ENCODE measurements at places on chromosomes 2 and 18. TPM values are rescaled to one million over a fixed set of nuclear protein-coding genes. Genes with fewer than 3 reads are reported as not detected.

HES6 gene
- 3.2 TPM for total RNA-seq

SLC14A1 gene
- total RNA-seq, result 7.3 TPM

DNA sequence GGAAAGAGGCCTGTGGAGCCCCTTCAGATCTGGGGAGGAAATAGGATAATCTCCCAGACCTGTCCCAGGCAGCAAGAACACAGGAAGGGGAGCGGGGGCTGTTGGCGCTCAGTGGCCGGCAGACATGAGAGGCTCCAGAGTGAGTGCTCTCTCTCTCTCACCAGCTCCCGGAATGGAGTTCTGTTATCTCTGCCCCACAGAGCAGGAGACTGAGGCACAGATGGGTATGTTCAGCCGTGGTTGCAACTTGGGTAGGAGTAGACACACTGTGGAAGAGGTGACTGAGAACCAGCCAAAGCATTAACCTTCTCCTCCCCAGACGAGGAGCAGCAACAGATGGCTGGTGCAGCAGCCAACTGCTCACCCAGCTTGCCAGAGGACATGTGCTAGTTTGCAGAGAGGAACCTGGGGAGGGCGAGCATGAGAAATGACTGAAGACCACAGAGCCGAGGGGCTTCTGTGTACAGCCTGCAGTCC is 82.0 kb downstream of the NRP2 start:
- peaks cover 20% of the 10 kb centered on the region for H3K27me3 ChIP-seq
- no peak overlapping the region for H3K4me3 ChIP-seq
- no peak overlapping the region for H3K27ac ChIP-seq
- H3K4me1 ChIP-seq, result peaks cover under 1% of the 10 kb centered on the region
- no peak for DNase-seq
- H3K36me3 ChIP-seq, result no peaks in the 10 kb centered on the region

DNA sequence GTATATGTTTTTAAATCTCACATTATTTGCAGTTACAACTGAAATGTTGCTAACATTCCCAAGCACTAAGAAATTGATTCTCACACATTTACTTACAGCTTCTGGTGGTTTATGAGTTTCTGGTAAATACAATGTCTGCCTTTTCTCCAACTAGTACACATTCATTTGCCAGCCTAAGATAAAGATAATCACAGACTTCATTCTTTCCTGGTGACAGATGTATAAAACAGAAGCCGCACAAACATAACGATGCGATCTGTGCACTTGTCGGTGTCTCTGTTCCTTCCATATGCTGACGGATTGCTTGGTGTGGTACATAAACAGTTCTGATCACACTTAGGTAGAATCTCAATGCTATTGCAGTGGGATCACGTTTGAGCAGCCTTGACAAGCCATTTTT is 100.4 kb upstream of the DDX18 start:
- DNase-seq, result no peak
- H3K27me3 ChIP-seq, result peaks cover 2% of the 10 kb centered on the region
- no peaks in the 10 kb centered on the region for H3K4me1 ChIP-seq

DNA sequence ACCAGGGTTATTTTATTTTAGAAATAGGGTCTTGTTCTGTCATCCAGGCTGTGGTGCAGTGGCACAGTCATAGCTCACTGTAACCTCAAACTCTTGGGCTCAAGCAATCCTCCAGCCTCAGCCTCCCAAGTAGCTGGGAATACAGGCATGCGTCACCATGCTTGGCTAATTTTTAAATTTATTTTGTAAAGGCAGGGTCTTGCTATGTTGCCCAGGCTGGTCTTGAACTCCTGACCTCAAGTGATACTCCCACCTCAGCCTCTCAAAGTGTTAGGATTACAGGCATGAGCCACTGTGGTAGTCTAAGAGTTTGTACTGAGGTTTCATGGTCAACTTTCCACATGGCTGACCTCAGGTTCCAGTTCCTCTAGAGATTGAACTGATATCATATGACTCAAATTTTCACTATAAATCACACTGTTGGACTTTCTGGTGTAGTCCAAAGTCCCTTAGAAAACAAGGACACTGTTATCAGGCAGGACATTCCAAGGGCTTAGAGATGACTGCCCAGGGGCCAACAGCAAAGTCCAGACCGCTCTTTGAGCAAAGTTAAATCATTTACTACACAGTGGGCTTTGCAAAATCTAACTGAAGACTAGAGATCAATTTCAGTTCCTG is 82.0 kb upstream of the MEX3C start:
- DNase-seq, result no peak
- H3K4me3 ChIP-seq, result no peak overlapping the region
- H3K36me3 ChIP-seq, result no peaks in the 10 kb centered on the region
- peaks cover 2% of the 10 kb centered on the region for H3K4me1 ChIP-seq

DNA sequence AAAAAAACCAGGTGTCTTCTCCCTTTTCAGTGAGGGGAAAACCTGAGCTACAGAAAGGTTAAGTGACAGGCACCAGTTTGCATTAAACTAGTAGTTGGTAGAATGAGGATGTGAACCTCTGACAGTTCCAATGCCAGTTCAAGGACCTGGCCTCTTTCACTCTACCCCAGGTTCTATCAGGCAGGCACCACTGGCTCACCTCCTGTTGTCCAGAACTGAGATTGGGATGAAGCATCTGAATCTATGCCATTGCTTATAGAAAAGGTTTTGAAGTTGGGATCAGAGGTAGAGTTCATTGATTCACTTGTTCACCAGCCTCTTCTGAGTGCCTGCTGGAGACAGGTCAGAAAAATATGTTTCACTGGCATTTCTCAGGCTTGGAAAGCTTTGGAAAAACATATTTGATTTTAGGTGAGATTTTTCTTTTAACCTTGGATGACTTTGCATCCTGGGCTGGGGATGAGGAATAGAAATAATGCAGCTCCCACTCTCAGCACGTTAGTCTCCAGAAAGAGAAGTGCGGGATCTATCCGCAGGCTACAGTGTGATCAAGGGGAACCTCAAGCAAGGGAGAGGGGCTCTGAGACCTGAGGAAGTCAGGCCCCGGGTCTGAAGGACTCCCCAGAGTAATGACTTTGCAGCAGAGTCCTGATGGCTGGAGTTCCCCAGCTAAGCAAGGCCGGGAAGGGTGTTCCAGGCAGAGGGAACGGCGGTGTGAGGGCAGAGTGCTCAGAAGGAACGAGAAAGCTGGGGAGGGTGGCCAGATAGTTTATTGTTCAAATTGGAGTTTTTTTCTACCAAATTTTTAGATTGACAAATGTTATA is 250.3 kb downstream of the MYCN start:
- DNase-seq, result no peak
- no peaks in the 10 kb centered on the region for H3K36me3 ChIP-seq
- H3K4me3 ChIP-seq, result no peak overlapping the region

GRCh38 chr2:226117510-226118065 is 682.0 kb downstream of the IRS1 start:
- H3K27me3 ChIP-seq, result peaks cover 1% of the 10 kb centered on the region
- H3K4me3 ChIP-seq, result no peak overlapping the region
- no peak overlapping the region for H3K27ac ChIP-seq
- DNase-seq, result no peak
- no peaks in the 10 kb centered on the region for H3K36me3 ChIP-seq

DNA sequence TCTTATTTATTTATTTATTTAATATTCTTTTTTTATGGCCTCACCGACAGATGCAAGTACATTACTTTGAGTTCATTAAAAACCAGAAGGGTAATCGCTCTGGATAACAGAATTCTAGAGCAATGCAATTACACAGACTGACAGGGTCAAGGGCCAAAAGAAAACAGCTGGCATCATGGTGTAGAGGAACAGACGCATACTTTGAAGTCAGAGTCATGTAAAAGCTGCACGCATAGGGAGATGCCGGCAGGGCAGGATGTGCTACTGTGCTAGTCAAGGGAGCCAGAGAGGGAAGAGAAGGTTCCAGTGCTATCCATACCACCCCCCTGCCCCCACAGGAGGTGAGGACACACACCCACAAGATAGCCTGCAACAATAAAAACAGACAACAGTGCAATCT is 115.2 kb upstream of the TFCP2L1 start:
- no peaks in the 10 kb centered on the region for H3K4me1 ChIP-seq
- H3K27me3 ChIP-seq, result no peaks in the 10 kb centered on the region
- DNase-seq, result no peak
- H3K27ac ChIP-seq, result no peak overlapping the region
- H3K4me3 ChIP-seq, result no peak overlapping the region

DNA sequence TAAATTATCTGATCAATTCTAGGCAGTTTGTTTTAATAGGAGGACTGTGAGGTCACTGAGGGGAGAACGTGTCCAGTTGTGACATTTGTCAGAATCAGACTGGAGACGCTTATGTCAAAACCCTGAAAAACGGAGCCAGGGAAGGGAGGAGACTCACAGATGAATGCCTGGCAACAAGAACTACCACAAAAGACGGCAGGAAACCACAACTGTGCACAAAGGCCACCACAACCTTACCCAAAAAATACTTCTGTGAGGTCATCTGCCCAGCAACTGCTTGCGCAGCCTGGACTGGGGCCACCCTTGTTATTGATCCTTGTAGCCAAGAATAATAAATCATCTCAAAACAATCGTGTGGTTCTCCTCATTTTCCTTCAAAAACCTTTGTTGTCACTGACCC is 173.0 kb upstream of the ALKAL2 start:
- H3K36me3 ChIP-seq, result no peaks in the 10 kb centered on the region
- H3K4me1 ChIP-seq, result peaks cover 17% of the 10 kb centered on the region

- no peak overlapping the region for H3K4me3 ChIP-seq
- DNase-seq, result no peak
- no peaks in the 10 kb centered on the region for H3K36me3 ChIP-seq
- peaks cover 8% of the 10 kb centered on the region for H3K27me3 ChIP-seq
- no peak overlapping the region for H3K27ac ChIP-seq
- H3K4me1 ChIP-seq, result peaks cover 19% of the 10 kb centered on the region
Observed at GRCh38 chr2:174524527-174524926, 37.7 kb upstream of the GPR155 start.

Data from activated CD4-positive, alpha-beta T cell treated with anti-CD3 and anti-CD28 coated beads, Interleukin-2, amount 10 ng/mL, durations not matched to agents 7 days and 5 days (primary cell).